ENCODE measurements at places on chromosomes 7 and 10.

DNA sequence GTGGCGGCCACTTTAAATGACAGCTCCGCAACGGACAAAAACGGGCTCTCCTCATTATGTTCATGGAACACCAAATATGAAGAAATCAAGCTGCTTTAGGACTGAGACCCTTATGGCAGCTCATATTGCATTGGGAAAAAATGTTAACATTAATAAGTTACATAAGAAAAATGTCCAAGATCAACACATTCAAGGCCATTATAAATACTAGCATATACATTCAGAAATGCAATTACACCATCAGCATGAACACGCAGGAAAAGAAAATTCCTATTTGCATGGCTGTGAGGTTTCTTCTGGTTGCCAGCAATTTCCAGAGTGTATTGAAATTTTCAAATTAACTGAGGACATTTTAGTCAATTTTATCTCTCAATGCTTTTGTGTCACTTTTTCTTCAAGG lies 374.1 kb upstream of the NRP1 start:
- no peak for DNase-seq

GRCh38 chr10:48749254-48749787 lies 64.6 kb downstream of the WDFY4 start:
- DNase-seq = no peak

GRCh38 chr10:79403441-79404230 lies 41.8 kb downstream of the ZCCHC24 start:
- no peak for DNase-seq

DNA sequence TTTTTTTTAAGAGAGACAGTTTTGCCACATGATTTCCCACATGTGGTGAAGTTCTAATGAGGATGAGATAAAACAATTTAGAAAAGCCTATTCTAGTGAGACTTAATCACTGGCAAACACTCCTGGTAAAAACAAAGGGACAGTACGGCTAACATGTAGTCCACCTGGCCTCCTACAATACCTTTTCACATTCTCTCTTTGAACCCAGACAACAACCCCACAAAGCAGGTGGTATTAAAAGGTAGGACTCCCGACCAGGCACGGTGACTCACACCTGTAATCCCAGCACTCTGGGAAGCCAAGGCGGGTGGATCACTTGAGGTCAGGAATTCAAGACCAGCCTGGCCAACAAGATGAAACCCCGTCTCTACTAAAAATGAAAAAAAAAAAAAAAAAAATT lies 12.4 kb downstream of the PARD3 start:
- DNase-seq = no peak

DNA sequence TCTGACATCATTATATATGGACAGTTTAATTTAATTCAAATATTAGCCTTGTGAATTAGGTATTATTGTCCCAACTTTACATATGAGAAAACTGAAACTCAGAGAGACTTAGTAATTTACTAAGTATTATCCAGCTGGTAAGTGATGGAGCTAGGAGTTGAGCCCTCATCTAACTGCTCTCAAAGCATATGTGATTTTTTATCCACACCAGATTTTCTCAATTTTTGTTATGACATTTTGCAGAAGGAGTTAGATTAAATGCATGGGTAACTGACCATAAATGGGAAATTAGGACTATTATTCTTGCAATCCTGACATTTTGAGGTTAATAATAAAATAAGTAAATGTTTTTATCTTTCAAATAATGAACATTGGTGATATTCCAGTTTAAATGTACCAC lies 778.3 kb upstream of the SORCS1 start:
- no peak for DNase-seq

DNA sequence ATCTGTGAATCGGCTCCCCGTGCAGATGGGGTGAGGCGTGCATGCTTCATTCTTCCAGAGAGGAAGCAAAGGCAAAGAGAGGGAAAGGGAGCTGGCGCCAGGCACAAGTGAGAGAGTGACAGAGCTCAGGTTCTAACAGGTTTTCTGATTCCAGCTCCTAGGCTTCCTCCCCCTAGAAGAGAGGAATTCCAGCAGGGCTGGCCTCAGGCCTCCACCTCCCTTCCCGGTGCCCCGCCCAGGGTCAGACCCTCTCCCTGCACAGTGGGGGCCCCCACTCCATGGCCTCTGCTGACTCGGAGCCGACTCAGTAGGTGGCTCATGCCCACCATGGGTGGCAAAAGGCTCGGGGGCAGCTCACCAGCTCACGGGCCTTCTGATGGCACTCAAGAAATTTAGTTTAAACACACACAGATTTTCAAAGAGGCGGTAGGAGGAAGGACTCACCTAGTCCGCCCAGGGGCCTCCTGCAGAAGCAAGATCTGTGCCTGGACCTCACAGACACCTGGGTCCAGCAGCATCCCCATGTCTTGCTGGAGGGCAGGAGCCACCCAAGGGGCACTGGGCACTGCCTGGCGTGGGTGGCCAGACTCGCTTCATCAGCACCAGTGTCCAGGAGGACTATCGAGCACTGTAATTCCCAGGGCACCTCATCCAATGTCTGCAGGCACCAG lies 183.5 kb downstream of the MAD1L1 start:
- no peak for DNase-seq

DNA sequence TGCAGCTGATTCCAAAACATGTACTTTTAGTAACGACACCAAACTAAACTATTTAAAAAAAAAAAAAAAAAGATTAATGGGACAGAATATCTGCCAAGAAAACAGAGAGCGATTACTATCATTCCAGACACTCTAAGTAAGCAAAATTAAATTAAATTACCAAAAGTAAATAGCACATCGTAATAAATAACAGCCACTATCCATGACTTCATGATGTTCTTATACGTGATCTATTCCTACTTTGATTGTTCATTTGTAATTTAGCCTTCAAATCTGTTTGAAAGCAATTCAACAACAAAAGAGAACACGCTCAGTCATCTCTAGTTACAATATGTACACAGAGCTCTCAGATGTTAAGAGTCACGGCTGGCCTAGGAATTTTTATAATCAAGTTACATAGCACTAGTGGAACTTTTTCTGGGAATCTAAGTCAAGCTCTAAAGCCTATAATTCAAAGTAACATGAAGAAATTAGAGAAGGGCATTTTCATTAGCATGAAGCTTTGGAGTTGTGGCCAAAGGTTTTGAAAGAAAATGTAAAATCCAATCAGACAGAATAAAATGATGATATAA lies 241.7 kb upstream of the NEBL start:
- no peak for DNase-seq

GRCh38 chr10:106804992-106805582 lies 359.4 kb downstream of the SORCS1 start:
- no peak for DNase-seq

DNA sequence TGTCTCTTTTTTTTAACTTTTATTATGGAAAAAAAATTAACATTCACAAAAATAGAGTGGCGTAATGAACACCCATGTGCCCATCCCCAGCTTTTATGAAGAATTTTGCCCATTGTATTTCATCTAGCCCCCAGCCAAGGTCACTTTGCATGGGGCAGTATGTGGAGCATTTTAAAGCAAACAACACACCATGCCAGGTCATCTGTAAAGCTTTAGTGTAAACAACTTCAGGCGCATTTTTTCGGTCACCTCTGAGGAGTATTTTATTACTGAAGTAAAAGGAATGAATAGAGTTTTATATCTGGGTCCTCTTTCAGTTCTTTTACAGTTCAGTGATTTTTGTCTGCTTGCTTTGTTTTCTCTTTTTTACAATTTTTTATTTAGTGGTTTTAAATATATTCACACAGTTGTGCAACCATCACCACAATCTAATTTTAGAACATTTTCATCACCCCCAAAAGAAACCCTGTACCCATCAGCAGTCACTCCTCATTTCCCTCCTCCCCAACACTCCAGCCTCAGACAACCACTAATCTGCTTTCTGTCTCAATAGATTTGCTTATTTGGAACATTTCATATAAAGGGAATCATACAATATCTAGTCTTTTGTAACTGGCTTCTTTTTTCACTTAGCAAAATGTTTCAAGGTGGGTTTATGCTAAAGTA lies 87.9 kb downstream of the SLC37A3 start:
- no peak for DNase-seq

DNA sequence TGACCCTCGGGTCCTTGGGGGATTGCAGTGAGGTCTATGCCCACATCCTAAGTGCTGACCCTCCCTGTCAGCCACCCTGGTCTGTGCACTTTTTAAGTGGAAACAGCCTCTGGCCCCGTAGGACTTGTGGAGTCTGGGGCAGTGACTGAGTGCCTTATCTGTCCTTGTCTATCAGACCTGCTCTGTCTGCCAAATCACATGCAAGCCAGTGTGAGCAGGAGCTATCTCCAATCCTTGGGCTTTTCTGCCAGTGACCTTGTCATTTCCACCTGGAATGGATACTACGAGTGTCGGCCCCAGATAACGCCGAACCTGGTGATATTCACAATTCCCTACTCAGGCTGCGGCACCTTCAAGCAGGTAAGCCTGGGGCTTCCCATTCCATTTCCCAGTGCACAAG lies 62.7 kb downstream of the C10orf120 start:
- no peak for DNase-seq

DNA sequence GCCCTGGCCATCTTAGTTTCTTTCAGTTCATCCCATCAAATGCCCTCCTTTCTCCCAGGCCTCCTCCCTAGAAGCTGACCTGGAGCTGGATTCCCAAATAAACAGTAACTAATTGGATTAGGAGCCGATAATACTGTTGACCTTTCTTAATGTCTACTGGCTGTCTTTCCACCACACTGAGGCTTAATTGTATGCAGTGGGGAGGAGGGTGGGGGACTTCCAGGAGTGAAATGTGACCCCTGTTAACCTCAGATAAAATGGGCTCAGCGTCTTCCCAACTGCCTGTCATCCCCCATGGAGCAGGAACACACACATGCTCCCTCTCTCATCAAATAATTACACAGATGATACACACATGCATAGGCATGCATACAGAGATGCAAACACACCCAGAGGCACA lies 53.7 kb upstream of the LBX1 start:
- no peak for DNase-seq

DNA sequence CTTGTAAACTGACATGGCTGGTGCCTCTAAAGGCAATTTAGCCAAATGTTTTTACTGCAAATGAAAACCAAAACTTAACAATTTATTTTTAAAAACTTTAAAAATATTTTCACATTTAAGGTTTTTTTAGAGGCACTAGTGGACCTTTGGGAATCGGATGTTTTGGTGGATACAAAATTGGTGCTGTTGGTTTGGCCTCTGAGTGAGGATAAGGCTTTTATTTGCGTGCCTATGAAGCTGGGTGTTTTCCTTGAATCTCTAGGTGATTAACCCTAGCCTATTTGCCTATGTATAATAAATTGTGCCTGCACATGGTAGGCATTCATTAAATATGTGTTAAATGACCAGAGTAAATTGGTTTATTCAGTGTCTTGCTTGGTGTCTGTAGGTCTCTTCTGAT lies 2.9 kb upstream of the SGCE start:
- DNase-seq = no peak

GRCh38 chr10:132148261-132149251 lies 38.2 kb upstream of the DPYSL4 start:
- DNase-seq = no peak

GRCh38 chr7:33539659-33540400 lies 365.5 kb upstream of the BMPER start:
- DNase-seq = no peak

DNA sequence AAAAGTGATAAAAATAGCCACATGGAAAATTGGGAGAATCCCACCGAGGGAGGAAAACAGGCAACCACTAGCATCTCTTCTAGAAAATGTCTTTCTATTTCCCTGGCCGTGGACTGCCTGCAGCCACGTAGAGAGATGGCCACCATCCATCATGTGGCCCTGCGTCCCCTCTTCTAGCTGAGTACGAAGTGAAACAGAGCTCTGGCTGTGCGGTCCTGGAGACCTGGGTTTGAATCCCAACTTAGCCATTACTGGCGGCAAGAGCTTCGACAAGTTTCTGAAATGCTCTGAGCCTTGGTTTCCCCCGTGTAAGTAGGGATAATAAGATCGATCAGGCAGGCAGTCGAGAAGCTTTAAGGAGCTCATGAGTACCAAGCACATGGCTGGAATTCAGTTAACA lies 32.9 kb downstream of the ZCCHC24 start:
- DNase-seq = no peak

DNA sequence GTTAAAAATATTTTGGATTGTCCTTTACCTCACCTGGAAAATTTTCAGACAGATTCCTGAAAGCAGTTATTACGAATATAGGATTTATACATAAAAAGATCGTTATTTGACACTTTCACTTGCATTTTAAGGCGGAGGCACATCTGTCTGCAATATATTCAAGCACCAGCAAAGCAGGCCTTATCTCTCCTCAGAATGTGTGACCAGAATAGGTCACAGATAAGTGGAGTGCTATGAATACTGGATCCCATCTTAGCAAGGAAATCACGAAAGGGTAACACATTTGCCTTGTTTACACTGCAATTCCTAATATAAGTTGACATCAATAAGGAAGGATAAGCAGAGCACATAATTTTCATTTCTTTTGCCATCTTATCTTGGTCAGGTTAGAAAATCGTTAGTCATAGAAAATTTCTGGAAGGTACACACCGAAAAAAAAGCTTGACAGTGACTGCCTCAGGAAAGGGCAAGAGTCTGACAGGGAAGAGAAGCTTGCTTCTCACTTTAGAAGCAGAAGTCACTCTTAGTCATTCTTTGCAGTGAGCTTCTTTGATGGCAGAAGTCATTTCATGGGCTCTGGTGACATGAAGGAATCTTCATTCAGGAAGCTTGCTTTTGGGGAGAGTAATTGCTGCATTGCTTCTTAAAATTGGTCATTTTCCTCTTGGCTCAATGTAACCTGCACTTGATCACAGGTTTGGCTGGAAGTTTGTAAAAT lies 98.1 kb upstream of the STK17A start:
- no peak for DNase-seq

- no peak for DNase-seq
Observed at GRCh38 chr7:107972941-107973376, 30.0 kb downstream of the LAMB1 start.

DNA sequence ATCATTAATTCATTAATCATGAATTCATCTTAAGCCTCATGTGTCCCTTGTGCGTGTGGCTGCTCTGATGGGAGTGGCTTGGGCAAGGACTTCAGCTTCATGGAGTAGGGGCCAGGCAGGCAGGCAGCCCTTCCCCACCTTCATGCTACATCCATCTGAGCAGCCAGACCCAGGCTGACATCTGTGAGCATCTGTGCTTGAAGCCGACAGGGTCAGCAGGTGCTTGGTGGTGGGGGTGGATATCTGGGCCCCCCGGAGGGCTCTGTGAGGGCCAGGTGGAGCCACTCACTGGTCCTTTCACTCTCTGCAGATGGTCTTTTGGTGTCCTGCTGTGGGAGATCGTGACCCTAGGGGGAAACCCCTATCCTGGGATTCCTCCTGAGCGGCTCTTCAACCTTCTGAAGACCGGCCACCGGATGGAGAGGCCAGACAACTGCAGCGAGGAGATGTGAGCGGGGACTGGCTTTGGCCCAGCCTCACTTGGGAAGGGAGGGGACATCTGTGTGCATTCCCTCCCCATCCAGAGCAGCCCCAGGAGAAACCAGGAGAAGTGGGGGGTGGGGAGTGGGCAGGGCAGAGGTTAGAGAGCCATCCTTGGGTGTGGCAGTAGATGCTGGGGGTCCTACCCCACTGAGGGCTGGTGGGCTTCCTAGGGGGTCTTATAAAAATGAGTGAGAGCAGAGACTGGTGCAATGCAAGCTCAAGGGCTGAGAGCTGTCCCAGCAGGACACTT lies 14.7 kb upstream of the CSGALNACT2 start:
- DNase-seq = no peak

- no peak for DNase-seq
Observed at GRCh38 chr7:25238066-25238725, 9.9 kb upstream of the NPVF start.

GRCh38 chr7:31134246-31135188 lies 82.4 kb downstream of the ADCYAP1R1 start:
- DNase-seq = peak; percentile 83

GRCh38 chr10:122543676-122544445 lies 16.7 kb upstream of the DMBT1 start:
- no peak for DNase-seq

GRCh38 chr10:46530249-46531186 lies 25.9 kb downstream of the GPRIN2 start:
- DNase-seq = peak; percentile 95
